ENCODE measurements at places on chromosomes 1 and 21.

- DNase-seq, result no peak
Measured at GRCh38 chr1:43570715-43571114, 40.0 kb downstream of the PTPRF start.

DNA sequence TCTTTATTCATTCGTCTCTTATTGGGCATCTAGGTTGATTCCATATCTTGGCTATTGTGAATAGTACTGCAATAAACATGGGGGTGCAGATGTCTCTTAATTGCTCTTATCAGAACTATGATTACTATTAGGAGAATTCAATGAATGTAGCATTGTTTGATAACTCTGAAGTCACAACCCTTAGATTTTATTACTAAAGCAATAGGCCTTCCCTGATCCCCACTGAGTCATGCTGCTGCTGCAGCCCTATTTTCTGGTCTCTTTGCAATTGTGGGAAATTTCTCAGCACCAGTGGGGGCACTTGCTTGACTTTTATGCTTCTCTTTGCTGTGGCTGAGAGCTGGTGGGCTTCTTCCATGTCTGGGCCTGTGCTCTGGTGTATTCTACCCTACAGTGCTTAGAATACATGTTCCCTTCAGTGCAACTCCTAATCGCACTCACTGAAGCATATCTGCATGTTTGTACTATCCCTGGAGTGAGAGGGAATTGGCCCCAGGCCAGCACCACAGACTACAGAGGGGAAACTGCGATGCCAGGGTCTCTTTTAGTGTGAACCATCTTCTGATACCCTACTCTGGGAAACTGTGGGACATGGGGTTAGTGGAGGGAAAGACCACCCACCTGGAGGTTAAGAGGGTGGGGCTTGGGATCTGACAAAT is 52.2 kb upstream of the ROR1 start:
- DNase-seq, result no peak

- DNase-seq, result no peak
Measured at GRCh38 chr1:63281753-63282152, 40.6 kb upstream of the FOXD3 start.

DNA sequence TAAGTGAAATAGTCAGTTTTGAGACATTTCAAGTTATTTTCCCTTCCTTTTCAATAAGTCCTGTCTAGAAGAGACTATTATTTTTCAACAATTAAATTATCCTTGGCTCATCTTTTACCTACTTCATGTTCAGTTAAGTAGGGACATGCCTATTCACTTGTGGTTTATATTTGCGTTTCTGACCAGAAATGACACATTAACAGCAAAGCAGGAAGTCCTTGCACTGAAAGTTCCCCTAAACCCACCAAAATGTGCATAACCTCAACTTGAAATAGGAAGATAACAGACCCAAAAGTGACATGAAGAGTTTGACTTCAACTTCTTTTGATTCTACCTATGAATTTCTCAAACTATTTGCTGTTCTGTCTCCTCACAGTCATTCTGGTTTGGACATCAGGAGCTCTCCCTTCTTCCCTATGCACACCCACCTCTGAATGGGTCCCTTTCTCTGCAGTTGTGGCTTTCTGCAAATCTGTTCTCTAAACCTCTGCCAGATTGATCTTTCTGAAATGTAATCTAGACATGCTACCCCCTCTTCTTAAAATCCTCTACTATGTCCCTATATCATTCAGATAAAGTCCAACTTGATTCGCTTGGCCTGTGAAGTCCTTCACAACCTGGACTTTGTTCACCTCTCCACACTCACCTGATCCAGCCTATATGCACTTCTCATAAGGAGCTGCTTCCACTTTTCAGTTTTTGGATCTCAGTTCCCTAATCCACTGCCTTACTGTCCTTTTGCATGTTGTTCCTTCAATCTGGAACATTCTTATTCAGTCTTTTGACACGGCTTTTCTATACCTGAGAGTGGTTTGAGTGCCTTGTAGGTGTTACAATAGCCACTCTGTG is 661.5 kb upstream of the ADGRL4 start:
- no peak for DNase-seq

DNA sequence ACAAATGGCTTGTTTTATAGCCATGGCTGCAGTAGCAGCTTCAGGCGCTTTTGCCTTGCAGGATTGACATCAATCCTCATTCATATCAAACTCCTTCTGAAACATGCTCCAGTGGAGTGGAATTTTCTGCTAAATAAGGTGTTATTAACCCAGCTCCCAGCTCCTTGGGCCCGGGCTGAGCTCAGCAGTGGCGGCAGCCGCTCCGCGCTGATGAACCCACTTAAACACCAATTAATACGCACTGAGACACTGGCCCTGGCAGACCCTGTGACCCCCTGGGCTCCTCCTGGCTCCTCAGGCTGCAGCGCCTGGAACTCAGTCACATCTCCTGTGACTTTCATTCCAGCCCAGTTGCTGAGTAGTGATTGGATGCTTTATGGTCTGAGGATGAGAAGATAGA is 137.4 kb upstream of the GRIK3 start:
- no peak for DNase-seq
